Prostate gland (tissue), 2 donors: ENCODE measurements at places on chromosomes 1 and 21.

DNA sequence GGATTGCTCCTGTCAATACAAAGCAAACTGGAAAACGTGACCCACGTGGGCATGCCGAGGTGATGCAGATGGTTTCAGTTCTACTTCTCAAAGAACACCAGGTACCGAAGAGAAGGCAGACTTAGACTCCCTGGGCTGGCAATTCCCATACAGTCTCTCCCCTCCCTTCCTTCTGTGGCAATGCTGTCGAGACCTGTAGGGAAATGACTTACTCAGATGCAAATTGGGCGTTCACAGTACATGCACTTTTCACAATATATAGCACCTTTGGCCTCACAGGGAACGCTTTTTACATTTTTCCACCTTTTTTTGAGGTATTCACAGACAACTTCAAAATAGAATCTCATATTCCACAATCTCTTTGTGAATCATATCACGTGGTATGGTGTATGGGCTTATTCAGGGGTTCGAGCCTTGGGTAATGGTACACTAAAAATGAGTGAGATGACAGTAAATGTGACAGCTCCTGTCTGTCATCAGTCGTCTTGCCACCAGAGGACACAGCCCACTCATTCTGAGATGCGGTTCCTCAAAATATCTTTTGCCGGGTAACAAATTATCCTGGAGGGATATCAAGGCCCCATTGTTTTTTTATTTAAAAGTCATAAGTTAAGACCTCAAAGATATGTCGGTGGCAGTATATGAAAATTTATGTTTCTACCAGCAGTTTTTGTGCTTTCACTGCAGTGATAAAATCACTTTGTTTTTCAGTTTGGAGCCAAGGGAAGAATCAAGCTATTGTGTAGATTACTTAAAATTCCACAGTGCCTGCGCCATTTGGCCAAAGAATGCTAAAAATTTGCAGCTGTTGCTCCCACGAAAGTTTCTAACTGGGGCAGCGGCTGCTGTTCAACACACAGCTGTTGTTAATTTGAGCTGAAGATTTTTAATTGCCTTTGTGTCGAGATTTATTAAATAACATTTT lies 168.4 kb downstream of the ZZZ3 start:
- no peaks in the 10 kb centered on the region for H3K36me3 ChIP-seq
- no peaks in the 10 kb centered on the region for H3K4me1 ChIP-seq
- H3K27ac ChIP-seq, result no peak overlapping the region
- no peak overlapping the region for H3K4me3 ChIP-seq
- H3K27me3 ChIP-seq, result no peaks in the 10 kb centered on the region

DNA sequence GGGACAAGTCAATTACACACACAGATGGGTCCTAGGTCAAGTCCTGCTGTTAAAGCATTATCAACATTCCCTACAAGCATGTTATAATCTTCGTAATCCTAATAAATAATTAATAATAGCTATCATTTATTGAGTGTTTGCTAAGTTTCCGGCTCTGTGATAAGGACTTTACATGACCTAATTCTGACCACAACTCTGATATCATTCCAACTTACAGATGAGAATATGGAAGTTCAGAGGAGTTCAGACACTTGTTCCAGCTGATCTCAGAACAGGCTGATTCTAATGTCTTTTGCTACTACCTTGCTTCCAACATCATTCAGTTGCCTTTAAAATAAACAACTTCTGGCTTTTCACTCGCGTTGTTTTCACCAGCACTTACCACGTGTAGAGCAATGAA lies 770.1 kb upstream of the CXADR start:
- no peaks in the 10 kb centered on the region for H3K27me3 ChIP-seq
- H3K36me3 ChIP-seq, result no peaks in the 10 kb centered on the region
- DNase-seq, result no peak
- no peak overlapping the region for H3K4me3 ChIP-seq
- H3K4me1 ChIP-seq, result no peaks in the 10 kb centered on the region

DNA sequence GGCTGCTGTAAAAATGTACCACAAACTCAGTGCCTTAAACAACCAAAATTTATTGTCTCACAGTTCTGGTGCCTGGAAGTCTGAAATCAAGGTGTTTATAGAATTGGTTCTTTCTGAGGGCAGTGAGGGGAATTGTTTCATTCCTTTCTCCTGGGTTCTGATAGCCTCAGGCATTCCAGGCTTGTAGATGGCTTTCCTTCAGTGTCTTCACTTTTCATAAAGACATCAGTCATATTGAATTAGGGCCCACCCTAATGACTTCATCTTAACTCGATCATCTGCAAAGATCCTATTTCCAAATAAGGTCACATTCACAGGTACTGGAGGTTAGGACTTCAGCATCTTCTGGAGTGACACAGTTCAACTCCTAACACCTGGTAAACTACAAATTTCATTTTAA lies 15.0 kb downstream of the CDKN2C start:
- H3K27me3 ChIP-seq, result no peaks in the 10 kb centered on the region
- H3K27ac ChIP-seq, result no peak overlapping the region
- no peak overlapping the region for H3K4me3 ChIP-seq
- no peaks in the 10 kb centered on the region for H3K4me1 ChIP-seq

- no peaks in the 10 kb centered on the region for H3K27me3 ChIP-seq
- H3K36me3 ChIP-seq, result no peaks in the 10 kb centered on the region
- no peak for DNase-seq
- H3K4me3 ChIP-seq, result no peak overlapping the region
Measured at GRCh38 chr1:181185461-181185860, 97.0 kb downstream of the IER5 start.

- no peak overlapping the region for H3K27ac ChIP-seq
- DNase-seq, result no peak
- no peaks in the 10 kb centered on the region for H3K27me3 ChIP-seq
- H3K4me3 ChIP-seq, result no peak overlapping the region
- H3K4me1 ChIP-seq, result no peaks in the 10 kb centered on the region
Measured at GRCh38 chr1:246815693-246816270, 91.6 kb downstream of the SCCPDH start.

- no peak overlapping the region for H3K4me3 ChIP-seq
- DNase-seq, result no peak
- H3K36me3 ChIP-seq, result no peaks in the 10 kb centered on the region
Measured at GRCh38 chr1:98940722-98941079, 64.0 kb downstream of the PLPPR5 start.

- H3K4me3 ChIP-seq, result no peak overlapping the region
- H3K4me1 ChIP-seq, result no peaks in the 10 kb centered on the region
- no peak for DNase-seq
- H3K27ac ChIP-seq, result no peak overlapping the region
Measured at GRCh38 chr21:44556879-44557278, 1.7 kb downstream of the KRTAP10-3 start.

DNA sequence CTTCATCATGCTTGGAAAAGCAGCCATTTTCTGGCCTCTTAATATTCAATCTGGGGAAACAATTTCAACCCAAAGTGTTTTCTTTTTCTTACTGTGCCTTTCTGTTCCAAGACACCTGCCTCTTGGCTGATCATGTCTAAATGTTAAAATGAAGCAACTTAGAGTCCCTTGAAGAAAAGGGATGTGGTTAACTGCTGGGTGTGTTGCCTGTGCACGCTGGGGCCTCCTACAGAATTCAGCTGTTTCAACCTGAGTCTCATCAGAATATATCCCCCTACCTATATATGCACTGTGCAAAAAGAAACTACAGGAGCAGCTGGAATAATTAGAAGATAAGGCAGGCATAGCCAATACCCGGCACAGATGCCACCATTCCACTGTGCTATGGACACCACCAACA lies 222.0 kb downstream of the OMA1 start:
- H3K4me1 ChIP-seq, result no peaks in the 10 kb centered on the region
- no peaks in the 10 kb centered on the region for H3K36me3 ChIP-seq
- no peak overlapping the region for H3K4me3 ChIP-seq
- no peaks in the 10 kb centered on the region for H3K27me3 ChIP-seq

GRCh38 chr21:43762303-43763128 lies 13.6 kb downstream of the CSTB start:
- H3K4me3 ChIP-seq, result no peak overlapping the region
- no peak for DNase-seq
- H3K4me1 ChIP-seq, result peaks cover 13% of the 10 kb centered on the region
- H3K27me3 ChIP-seq, result no peaks in the 10 kb centered on the region
- no peaks in the 10 kb centered on the region for H3K36me3 ChIP-seq

DNA sequence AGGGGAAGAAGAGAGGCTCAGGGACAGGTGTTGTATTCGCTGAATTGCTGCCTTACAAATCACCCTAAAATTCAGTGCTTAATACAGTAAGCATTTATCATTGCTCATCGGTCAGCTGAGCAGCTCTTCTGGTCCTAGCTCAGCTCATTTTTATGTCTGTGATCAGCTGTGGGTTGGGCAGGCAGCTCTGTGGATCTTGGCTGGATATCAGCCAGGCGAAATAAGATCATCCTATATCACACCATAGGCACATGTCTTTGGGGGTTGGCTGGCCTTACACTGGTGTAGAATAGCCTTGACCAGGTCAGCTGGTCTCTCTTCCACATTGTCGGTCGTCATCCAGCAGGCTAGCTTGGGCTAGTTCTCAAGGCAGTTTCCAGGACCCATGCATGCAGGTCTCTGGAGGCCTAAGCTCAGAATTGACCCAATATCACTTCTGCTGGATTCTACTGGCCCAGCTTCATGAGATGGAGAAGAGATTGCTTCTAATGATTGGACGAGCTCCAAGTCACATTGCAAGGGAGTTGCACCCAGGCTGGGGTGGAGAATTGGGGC lies 448.6 kb downstream of the KIF26B start:
- no peaks in the 10 kb centered on the region for H3K36me3 ChIP-seq
- no peak overlapping the region for H3K27ac ChIP-seq
- no peaks in the 10 kb centered on the region for H3K4me1 ChIP-seq
- peaks cover 3% of the 10 kb centered on the region for H3K27me3 ChIP-seq

- no peak for DNase-seq
- H3K4me3 ChIP-seq, result no peak overlapping the region
- no peaks in the 10 kb centered on the region for H3K27me3 ChIP-seq
- H3K27ac ChIP-seq, result no peak overlapping the region
- no peaks in the 10 kb centered on the region for H3K4me1 ChIP-seq
Measured at GRCh38 chr1:232575763-232576040, 54.2 kb downstream of the SIPA1L2 start.

- H3K4me3 ChIP-seq, result peak overlapping the region; percentile 54
- H3K27ac ChIP-seq, result peak overlapping the region; percentile 94
- H3K4me1 ChIP-seq, result peaks cover 16% of the 10 kb centered on the region
- no peaks in the 10 kb centered on the region for H3K27me3 ChIP-seq
- DNase-seq, result peak; percentile 52
- H3K36me3 ChIP-seq, result no peaks in the 10 kb centered on the region
Measured at GRCh38 chr1:41382480-41383090, 21.4 kb downstream of the FOXO6 start.

DNA sequence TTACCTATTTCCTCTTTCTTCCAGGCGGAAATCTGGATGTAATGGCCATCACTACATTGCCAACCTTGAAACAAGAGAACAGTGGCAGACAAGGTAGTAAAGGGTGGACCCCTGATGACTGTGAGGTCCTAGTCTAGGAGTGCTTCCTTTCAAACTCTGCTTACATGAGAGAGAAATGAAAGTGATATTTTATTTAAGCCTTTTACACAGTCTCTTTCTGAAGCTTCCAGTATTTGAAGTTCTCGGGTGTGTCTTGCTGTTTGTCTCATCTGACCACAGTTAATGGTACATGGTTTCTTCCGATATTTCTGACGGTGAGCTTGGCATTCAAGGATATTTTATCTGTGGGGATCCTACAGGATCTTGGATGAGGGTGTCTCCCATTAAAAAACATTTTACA lies 215.2 kb downstream of the SLC45A1 start:
- H3K4me3 ChIP-seq, result no peak overlapping the region
- H3K36me3 ChIP-seq, result no peaks in the 10 kb centered on the region
- H3K27ac ChIP-seq, result peak overlapping the region; percentile 40

GRCh38 chr1:40699787-40700186 lies 8.3 kb downstream of the NFYC start:
- no peaks in the 10 kb centered on the region for H3K36me3 ChIP-seq
- H3K27me3 ChIP-seq, result no peaks in the 10 kb centered on the region
- H3K4me3 ChIP-seq, result no peak overlapping the region
- DNase-seq, result no peak
- H3K4me1 ChIP-seq, result no peaks in the 10 kb centered on the region

DNA sequence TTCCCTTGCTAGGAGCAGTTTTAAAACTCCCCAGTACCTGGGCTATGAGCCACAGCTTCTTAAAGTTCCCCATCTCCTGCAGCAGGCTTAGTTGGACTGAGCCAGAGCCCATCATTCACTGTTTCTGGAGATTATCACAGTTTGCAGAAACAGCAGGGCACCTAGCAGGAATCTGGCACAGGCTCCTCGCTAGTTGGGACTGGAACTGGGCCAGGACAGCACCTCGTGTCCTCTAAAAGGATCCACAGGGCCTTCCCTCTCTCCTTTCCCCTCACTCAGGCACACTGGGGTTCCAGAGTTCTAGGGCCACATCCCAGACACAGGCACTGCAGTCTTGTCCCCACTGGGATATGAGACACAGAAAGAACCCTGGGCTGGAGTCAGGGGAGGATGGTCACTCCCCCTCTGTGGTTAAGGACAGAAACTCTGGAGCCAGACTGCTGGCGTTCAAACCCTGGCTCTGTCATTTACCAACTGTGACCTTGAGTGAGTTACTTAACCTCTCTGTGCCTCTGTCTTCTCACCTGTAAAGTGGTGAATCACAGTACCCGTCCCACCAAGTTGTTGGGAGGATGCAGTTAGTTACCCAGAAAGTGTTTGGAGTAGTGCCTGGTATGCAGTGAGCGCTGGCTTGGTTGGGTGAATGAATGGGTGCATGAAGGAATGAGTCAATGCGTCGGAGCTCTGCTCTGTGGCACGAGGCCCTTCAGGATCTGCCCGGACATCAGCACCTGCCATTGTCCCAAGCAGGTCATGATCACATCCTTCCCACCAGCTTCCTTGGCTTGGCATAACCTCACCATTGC lies 18.8 kb upstream of the ECE1 start:
- no peaks in the 10 kb centered on the region for H3K36me3 ChIP-seq
- peak overlapping the region; percentile 32 for H3K27ac ChIP-seq
- peak; percentile 65 for DNase-seq
- peaks cover 14% of the 10 kb centered on the region for H3K4me1 ChIP-seq
- no peaks in the 10 kb centered on the region for H3K27me3 ChIP-seq

GRCh38 chr1:23436520-23437354 lies 12.2 kb upstream of the TCEA3 start:
- DNase-seq, result no peak
- H3K4me1 ChIP-seq, result no peaks in the 10 kb centered on the region
- no peak overlapping the region for H3K4me3 ChIP-seq
- H3K27ac ChIP-seq, result no peak overlapping the region

DNA sequence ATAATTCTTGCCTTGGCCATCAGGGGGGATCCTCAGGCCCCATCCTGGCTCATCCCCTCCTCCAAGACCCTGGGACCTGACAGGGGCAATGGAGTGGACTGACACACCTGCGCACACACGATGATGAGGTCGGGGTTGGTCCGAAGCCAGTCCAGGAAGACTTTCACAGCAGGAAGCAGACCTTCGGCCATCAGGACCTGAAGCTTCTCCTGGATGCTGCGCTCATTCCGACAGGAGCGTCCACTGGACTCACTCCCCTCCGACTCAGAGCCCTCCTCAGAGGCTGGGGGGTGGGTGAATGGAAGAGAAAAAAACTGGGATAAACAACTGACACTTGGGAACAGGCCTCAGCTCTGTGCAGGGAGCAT lies 15.4 kb upstream of the PAQR6 start:
- no peak for DNase-seq
- H3K27ac ChIP-seq, result no peak overlapping the region
- no peak overlapping the region for H3K4me3 ChIP-seq
- no peaks in the 10 kb centered on the region for H3K4me1 ChIP-seq
